Stimulated activated CD8-positive, alpha-beta memory T cell treated with anti-CD3 and anti-CD28 coated beads, Interleukin-15, amount 100 ng/mL, for 24 hours (primary cell): ENCODE measurements at places on chromosomes 13 and 19.

GRCh38 chr13:21670006-21670882 is 629 bp upstream of the FGF9 start:
- DNase-seq, result peak; percentile 30

- DNase-seq, result no peak
Measured at GRCh38 chr19:32819419-32820400, 49.9 kb downstream of the SLC7A9 start.

DNA sequence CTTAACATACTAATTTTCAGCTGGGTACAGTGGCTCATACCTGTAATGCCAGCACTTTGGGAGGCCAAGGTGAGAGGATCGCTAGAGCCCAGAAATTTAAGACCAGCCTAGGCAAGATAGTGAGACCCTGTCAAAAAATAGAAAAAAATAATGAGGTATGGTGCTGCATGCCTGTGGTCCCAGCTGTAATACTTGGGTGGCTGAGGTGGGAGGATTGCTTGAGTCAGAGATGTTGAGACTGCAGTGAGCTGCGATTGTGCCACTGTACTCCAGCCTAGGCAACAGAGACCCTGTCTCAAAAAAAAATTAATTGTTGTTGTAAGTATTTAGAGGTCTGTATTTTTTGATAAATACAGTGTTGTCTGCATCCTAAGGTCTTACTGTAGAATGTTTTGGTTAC is 66.8 kb downstream of the FNDC3A start:
- DNase-seq, result no peak

DNA sequence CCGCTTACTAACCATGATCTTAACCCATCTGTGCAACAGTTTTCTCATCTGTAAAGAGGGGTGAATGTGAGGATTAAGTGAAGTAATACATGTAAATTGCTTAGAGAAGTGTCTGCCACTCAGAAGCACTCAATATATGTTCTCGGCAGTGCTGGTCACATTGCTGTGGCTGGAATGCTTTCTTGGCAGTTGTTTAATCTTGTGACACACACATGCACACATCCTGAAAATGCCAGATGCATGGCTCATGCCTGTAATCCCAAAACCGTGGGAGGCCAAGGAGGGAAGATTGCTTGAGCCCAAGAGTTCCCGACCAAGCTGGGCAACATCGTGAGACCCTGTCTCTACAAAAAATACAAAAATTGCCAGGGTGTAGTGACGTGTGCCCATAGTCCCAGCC is 4.9 kb upstream of the DMKN start:
- no peak for DNase-seq

- no peak for DNase-seq
Measured at GRCh38 chr13:80305737-80306136, 35.2 kb downstream of the SPRY2 start.

- DNase-seq, result no peak
Measured at GRCh38 chr13:33612641-33613638, 205.0 kb upstream of the RFC3 start.
